ENCODE measurements at places on chromosomes 5 and 9.

- DNase-seq: no peak
Measured at GRCh38 chr9:126081746-126082145, 244.9 kb upstream of the MVB12B start.

- DNase-seq: no peak
Measured at GRCh38 chr9:82295181-82295580, 306.6 kb downstream of the SPATA31D1 start.

DNA sequence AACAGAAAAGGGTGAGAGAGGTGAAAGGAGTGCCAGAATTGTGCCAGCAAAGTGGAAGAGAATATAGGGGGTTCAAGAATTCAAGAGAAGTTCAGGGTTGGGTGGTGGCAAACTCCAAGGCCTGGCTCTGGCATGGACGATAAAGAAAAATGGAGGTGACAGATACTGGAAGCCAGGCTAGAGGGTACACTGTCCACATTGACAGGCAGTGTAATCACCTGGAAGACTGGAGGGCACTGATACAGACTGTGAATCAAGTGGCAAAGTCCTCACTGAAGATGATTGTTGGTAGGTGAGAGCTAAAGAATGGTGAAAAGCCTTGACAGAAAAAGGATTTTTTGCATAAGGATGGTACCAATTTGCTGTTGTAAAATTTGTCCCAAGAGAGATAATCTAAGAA lies 7.1 kb downstream of the SAR1B start:
- no peak for DNase-seq

- DNase-seq: no peak
Measured at GRCh38 chr5:162434281-162434680, 366.7 kb downstream of the GABRG2 start.

- DNase-seq: no peak
Measured at GRCh38 chr9:124465736-124466135, 15.5 kb downstream of the ADGRD2 start.

GRCh38 chr5:54357408-54358058 lies 47.2 kb upstream of the ARL15 start:
- DNase-seq: no peak

DNA sequence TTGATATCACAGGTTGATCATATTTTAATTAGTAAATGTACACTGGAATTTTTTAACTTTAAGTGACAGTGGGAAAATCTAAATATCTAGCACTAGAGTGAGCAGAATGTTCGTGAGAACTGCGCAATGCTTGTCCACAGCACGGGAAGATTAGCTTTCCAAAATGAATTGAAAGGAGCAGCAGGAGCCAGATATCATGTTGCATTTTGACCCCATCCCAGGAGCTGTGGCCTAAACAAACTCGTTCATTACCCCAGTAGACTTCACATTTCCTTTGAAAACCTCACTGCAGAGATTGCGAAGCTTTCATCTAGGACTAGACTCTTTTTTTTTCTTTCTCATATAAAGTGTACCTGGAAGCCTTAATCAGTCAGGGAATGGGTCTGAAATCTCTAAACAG lies 525.8 kb downstream of the CTNND2 start:
- DNase-seq: no peak

- peak; percentile 86 for DNase-seq
Measured at GRCh38 chr5:17189381-17190036, 27.9 kb upstream of the BASP1 start.

DNA sequence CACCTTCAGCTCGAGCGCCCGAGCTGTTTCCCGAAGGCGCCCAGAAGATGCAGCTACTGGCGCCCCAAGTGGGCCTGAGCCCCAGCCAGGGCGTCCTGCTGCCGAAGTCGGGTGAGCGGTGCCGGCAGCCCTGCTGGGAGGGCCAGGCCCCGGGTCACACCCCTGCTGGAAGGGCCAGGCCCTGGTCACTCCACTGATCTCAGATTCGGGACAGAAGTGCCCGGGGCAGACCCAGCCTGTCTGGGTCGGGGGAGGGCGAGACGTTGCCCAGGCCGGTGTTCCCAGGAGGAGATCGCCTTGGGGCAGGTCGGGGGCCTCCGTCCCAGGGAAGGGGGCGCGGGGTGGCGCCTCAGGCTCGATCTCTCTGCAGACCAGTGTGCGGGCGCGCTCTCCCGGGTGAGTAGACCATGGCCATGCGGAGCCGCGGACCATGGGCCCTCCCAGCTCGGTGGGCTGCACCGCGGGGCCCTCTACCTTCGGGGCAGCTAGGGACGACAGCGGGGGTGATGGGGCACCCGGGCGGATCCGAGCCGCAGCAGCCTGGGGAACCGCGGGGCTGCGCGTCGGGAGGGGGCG lies 2.3 kb downstream of the LCNL1 start:
- DNase-seq: no peak

- no peak for DNase-seq
Measured at GRCh38 chr5:68419081-68419636, 203.6 kb downstream of the PIK3R1 start.
